ENCODE measurements at places on chromosomes 11 and 22. TPM values are rescaled to one million over a fixed set of nuclear protein-coding genes. Genes with fewer than 3 reads are reported as not detected.

SLC37A2 gene
- 0.16 TPM for total RNA-seq

GAL3ST1 gene
- total RNA-seq = 11.1 TPM

OR52N4 gene
- not detected for total RNA-seq

ISX gene
- total RNA-seq = not detected

C22orf42 gene
- not detected for total RNA-seq

SC5D gene
- 9.3 TPM for total RNA-seq

GRAMD1B gene
- total RNA-seq = 22.3 TPM

ST14 gene
- 0.10 TPM for total RNA-seq
